ENCODE measurements at places on chromosomes 3 and 15.

DNA sequence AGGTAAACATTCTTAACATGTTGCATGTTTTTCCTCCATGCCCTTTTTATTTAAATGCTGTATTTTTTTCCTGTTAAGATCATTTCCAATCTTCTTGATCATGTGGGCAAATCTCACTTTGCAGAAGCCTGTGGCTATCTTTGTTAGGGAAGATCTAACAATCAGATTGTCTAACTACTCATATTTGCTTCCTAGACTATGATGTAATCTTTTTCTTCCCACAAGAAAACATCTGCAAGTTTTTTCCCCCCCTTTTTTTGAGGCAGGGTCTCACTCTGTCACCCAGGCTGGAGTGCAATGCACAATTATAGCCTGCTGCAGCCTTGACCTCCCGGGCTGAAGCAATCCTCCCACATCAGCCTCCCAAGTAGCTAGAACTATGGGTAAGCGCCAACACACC, 15.0 kb upstream of the LMOD3 start:
- DNase-seq: no peak

DNA sequence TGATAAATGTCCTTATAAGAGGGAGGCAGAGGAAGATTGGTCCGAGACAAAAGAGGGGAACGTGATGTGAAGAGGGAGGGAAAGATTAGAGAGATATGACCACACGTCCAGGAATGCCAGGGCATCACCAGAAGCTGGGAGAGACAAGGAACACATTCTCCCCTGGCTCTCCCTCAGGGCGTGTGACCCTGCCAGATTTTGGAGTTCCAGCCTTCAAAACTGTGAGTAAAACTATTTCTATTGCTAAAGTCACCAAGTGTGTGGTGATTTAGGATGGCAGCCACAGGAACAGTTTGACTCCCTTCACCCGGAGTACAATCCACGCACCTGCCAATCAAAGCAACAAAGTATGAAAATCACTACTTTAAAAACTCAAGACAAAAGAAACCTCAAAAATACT, 32.1 kb upstream of the TJP1 start:
- no peak for DNase-seq

DNA sequence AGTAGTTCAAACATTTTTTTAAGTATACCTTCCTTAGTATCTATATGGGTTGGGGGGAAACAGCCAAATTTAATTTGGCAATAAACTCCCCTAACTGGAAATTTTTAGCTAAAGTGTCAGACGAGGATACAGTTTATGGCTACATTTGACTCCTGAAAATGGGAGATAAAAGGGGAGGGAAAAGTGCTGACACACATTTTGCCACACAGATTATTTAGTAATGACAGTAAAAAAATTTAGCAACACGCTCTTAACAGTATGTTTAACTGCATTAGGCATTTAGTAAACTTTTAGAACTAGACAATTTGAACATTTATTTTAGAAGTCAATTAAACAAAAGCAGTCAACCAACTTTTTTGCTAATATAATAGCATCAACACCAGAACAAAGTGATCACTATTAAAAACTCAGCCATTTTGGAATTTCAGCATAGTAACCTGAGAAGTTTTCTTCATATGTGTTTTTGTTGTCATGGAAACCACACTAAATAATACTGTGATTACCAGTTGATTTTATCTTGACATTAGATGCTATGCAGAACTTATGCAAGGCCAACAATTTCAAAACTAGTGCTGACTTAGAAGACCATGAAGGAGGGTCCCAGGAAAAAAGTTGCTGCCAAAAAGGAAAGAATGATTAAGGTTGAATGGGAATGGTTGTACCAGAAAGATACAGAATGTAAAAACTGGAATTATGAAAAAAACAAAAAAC, 47.0 kb upstream of the TFG start:
- peak; percentile 78 for DNase-seq

DNA sequence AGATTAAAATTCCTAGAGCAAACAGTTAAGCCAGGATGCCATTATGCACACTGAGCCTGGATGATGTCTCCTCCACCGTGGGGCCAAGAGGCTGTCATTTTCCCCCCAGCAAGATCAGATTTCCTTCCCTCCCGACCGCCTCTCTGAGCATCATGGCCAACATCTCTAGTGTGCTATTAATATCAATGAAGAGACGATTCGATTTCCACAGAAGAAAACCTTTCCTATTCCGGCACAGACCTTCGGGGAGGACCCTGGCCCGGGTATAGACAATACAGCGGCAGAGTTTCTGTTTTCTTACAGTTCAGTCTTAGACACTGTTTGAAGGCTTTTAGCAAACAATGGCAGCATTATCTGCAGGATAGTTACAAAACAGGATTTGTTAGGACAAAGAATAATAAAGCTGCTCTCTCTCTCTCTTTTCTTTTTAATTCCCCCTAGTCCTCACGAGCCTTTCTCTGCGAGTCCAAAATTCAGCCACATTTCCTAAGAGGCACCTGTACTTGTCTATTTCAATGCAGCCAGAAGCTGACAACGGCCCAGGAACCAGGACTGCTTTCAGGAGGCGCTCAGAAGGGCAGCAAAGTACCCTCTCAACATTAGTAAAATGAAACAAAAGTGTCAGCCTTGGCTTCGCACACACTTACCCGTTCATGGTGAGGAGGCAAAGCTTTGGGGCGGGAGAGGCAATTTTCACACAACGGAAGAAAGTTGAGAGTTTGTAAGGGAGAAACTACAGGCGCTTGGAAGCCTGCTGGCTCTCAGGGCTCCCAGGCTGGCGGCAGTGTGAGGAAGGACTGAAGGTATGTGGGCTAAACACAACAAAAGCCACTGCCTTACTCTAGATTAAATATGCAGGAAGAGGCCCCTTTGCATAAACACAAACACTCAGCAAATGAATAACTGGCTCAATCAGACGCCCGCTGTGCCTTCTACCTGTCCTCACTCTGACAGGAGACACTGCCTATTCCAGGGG, 278.0 kb downstream of the FOXP1 start:
- peak; percentile 32 for DNase-seq

GRCh38 chr3:19093084-19093483, 55.2 kb upstream of the KCNH8 start:
- no peak for DNase-seq

GRCh38 chr15:51046799-51047449, 47.8 kb downstream of the TNFAIP8L3 start:
- DNase-seq: peak; percentile 48

DNA sequence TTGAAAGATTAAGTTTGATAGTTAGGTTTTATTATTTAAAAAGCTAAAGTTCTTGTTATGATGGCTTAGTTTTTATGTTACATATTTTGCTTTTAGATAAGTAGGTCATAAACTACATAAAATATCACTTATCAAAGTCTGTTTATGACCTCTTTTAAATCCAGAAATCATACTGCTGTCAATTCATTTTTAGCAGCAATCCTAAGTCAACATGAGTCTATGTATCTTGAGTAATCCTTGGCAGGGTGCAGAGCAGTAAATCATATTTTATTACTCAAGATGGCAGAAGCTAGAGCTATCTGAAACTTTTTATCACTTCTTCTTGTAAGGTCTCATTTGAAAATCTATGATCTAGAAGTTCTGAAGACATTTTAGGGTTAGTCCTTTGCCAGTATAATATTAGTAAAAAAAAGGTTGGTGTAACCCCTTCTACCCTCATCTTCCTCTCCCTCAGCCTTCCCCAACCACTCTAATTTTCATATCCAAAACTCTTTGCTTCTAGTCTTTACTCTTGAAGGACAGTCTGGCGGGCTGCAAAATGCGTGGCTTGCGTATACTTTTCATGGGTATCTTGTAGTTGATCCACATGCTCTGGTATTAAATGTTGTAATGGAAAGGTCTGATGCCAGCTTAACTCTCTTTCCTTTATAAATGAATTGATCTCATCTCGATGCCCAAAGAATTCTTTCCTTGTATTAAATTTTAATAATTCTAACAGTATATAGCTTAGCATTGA, 134.0 kb upstream of the THRB start:
- DNase-seq: no peak

DNA sequence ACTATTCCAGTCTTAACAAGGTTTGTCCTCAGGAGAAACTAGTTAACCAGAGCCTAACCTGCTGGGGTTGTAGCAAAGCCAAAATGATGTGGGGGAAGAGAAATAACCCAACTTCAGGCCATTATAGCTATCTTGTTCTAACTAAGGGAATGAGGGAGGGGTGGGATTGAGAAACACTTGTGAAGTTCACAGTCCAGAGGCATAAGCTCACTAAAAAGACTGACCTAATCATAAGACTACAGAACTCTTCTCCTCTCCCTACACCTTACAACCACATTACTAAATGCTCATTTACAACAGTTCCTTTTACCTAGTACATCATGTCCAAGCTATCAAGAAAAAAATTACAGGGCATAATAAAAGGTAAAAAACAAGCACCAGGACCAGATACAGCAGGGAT, 52.8 kb downstream of the UBE3A start:
- no peak for DNase-seq

DNA sequence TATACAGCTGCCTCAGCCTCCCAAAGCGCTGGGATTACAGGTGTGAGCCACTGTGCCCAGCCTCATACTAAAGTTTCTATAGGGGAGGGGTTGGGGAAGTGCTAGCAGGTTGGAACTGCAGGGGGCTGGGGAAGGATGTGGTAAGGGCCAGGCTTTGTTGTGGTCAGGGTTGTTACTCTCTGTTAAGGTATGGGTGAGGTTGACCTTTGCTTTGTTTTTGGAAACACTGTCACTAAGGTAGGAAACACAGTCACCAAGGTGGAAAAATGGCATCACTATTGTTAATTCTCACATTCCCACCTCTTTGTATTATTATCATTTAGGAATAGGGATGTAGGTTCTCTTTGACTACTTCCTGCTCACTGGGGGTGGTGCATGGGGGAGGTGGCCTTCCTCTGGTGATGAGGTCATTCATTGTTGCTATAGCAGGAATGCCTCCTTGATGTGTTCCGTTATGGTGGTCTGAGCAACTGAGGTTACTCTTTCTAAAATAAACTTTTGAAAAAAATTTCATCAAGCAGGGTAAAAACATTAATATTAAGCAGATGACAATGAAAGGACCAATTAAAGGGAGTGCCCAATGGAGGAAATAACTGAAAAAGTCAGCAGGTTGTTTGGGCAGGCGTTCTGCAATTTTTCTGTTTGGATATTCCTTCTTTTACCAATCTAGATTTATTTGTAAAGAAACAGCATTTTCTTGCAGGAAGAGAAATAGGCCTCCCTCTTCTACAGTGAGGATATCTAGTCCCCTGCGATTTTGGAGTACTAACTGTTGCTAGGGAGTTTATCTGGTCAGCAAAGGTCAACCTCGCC, 150.5 kb downstream of the WDR76 start:
- DNase-seq: no peak

DNA sequence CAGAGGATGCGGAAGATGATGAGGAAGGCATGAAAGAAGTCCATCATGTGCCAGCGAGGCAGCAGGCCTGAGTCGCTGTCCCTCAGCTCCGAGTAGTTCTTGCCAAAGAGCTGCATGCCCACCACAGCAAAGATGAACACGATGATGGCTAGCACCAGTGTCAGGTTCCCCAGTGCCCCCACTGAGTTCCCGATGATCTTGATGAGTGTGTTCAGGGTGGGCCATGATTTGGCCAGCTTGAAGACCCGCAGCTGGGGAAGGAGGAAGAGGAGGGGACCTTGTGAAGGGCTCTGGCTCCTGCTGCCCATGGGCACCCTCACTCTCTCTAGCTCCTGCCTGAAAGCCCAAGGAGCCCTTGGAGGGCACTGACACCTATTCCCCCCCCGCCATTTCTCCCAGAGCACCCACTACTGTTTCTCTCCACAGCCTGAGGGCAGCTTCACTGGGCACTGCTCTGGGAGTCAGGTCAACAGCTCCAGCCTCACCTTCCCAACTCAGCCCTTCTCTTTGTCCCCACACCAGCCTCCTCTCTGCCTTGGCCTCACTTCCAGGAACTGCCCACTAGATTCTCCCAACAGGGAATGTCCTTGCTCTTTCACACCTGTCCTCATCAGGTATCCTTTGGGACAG, 63.6 kb downstream of the SCN5A start:
- DNase-seq: no peak

DNA sequence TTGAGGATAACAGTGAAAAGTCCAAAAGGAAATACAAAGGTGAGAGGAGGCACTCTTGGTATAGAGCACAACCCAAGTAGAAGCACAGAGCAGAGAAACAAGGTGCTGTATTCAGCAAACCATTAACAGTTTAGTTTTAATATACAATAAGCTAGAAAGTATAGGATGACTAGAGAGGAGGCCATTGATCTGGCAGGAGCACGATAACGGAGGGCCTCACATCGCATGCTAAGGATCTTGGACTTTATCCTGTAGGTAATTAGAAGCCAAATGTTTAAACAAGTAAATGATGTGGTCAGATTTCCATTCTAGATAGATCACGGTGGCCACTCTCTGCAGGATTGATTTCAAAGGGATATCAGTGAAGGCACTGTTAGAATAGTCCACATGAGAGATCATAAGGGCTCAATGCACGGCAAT, 935.0 kb downstream of the ROBO1 start:
- DNase-seq: no peak

All from fibroblast of pulmonary artery (primary cell).